Germinal center (tissue), 1 donor: ENCODE measurements at places on chromosomes 6 and 20.
A peak's percentile ranks its signal among the peaks of the same experiment; 100 is the strongest.

- no peak for DNase-seq
Measured at GRCh38 chr6:51166914-51167313, 348.2 kb downstream of the TFAP2B start.

DNA sequence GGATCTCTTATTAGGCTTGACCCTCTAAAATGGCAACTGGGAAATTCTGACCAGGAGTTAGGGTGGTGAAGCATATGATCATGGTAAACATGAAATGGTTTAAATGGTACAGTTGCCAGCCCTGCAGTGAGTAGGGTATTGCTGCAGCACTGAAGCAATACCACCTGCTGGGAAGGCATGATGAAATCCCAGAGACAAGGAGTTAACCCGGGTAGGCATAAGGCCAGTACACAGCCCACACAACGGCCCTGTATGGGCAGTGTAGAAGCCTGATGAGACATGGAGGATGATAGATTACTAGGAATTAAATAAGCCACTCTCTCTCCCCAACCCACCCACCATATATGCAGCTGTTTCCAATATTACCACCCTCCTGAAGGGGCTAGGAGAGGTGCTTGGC lies 197.4 kb upstream of the MOCS1 start:
- DNase-seq = no peak

DNA sequence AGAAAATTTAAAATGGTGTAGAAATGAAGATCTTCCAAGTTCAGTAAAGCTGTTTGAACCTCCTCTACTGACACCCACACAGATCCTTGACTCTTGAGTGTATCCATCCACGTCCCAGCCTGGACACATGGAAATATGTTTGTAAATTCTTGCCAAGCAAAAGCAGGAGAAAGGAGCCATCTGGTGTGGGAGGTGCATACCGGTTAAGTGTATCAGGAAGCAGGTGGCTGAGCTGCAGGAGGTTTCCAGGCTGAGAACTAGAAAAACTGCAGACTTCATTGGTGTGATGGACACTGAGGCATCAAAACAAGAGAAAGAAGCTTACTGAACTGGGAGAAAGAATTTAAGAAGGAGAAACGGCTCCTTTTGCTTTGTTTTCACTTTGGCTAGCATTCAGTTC lies 229.9 kb upstream of the GRIK2 start:
- DNase-seq = no peak

- DNase-seq = no peak
Measured at GRCh38 chr6:109706513-109706912, 15.4 kb downstream of the FIG4 start.

- DNase-seq = no peak
Measured at GRCh38 chr6:152100183-152100618, 292.7 kb downstream of the ESR1 start.

- DNase-seq = no peak
Measured at GRCh38 chr6:36226438-36227047, 30.0 kb downstream of the BRPF3 start.

DNA sequence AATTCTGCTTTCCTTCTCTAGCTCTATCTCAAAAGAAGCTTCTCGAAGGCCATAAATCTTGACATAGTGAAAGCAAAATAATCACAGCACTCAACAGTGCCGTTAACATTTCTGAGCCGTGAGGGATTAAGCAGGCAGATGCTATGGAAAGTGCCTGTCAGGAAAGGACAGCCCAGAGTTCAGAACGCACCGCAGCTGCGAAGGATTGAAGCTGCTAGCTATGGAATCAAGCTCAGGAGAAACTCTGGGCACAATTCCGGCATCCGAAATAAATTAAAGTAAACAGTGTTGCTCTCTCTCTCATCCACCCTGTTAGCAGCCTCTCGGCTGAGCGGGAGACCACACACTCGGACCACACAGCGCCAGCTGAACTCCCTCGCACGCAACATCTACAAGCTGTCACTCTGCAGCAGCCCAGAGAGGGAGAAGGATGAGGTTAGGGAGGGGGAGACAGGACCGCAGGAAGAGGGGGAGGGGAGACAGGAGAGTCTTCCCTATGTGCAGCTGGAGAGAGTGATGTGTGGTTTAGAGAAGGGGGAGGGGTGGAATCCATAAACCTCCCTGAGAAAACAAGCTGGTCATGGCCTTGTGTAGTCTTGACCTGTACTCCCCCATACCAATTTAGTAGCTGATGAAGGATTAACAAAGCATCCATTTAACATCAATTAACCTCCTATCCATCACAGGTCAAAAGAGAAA lies 9.0 kb downstream of the EXOC2 start:
- DNase-seq = no peak

- no peak for DNase-seq
Measured at GRCh38 chr20:19543101-19543500, 215.0 kb upstream of the RIN2 start.

GRCh38 chr20:3896853-3897583 lies 7.8 kb downstream of the PANK2 start:
- no peak for DNase-seq

DNA sequence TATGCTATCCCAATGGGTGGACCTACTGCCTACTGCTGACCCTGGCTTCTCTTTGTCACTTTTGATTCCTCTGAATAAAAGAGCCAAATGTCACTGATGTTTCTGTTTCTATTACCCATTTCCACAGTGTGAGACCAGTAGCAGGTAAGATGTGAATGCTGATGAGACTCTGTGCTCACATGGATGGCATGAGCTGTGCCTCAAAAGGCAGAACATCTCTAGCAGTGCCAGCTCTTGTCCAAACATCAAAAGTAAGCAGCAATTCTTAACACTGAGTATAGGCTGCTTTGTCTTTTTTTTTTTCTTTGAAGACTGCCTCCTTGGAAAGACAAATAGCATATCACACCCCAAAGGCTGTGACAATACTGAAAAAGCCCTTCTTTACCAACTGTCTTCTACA lies 459.2 kb upstream of the RUNX2 start:
- no peak for DNase-seq

DNA sequence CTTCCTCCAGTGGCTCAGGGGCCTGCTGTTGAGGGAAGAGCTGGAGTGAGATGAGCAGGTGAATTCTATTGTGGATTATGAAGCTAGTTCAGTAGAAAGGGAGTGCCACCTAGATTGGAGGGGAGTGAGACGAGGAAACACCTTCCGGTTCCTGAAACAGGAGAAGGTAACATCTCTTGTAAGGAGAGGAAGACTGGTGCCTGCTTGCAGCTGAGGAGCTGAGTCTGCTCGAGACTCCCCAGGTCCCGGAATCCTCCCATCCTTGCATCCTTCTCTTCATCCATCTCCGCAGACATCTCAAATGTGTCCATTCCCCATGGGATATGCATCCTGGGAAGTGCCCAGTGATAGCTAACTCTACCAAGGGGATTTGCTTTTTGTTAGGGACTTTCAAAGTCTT lies 242.9 kb upstream of the ZFP64 start:
- no peak for DNase-seq

DNA sequence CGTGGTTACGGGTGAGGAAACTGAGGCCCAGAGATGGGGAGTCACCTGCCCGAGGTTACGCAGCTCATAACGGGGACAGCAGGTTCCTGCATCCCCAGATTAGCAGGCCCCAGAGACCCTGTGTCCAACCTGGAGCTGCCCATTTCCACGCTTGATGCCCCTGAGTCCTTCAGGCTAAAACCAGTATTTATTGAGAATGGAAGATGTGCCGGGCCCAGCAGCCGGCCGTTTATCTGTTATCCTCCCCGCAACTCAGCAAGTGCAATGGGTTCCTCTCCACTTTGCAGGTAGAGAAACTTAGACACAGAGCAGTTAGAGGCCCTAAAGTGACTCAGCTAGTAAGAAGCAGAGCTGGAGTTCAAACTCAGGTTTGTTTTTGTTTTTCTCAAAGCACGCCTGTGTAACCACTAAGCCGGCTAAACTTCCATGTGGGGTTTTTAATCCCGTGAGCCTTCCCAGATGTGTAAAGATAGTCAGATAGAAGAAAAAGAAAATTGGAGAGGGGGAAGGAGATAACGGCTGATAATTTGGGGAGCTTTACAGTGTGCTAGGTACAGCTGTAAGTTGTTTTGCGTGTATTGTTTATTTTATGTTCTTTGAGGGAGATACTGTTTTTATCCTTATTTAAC lies 775 bp downstream of the PFDN4 start:
- no peak for DNase-seq

DNA sequence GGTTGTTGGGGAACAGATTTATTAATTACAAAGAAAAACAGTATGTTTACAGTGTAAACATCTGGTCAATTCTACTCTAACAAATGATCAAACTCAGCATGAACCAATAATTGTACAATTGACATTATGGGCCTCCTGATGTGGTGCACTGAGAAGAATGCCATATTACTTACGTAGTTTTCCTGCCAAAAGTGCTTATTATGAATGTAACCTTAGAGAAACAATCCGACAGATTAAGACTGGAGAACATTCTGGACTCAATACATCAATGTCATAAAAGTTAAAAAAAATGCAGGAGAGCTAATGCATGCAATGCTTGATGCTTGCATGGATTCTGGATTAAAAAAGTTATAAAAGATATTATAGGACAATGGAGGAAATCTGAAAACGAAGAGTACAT lies 69.0 kb downstream of the LYRM4 start:
- DNase-seq = no peak

GRCh38 chr6:5729080-5729434 lies 277.7 kb downstream of the NRN1 start:
- DNase-seq = no peak

GRCh38 chr6:12012038-12012557 lies at the start of gene HIVEP1:
HIVEP1 (plus strand) TSS chr6:12012312; CDS start chr6:12015629, 3,317 bp downstream.
- no peak for DNase-seq

DNA sequence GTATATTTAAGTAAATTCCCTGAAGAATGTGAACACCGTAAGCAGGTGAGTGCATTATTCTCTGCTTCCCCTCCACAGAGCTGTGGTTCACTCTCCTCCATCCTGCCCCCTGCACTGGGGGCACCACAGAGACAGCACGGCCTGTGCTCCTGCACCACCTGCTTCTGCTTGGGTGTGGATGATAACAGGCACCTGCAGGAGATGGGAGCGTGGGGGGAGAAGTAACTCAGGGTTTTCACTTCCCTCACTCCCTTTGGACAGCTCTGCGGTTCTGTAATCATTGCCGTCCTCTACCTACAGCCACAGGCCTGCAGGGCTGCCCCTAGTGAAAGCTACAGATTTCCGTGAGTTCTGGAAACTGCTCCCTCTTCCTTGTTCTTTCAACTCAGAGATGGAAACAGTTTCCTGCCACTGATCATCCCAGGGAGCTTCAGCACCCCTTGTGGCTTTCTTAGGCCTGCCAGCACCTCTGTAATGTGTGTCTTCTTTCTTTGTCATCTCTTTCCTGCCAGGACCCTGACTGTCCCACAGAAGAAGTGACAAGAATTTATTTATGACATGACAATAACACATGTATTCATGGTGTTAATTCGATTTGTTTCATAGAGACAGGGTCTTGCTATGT lies 21.3 kb upstream of the MICB start:
- no peak for DNase-seq

DNA sequence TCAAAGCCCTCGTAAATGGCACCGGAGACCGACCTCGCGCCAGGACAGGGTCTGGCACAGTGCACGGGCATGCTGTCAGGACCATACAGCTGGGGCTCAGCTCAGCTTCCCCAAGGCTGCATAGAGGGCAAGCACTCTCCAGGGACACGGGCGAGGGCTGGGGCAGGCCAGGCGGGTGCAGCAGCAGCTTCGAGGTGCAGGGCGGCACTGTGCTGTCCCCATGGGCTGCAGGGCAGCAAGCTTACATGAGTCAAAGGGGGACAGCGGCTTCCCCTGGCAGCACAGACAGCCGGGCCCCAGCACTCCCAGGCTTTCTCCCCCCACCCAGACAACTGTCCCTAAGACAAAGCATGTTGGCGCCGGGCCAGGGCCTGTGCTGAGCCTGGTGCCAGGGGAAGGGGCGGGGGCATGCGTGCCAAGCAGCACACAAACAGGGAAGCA lies 25.7 kb downstream of the PSMG4 start:
- DNase-seq = no peak

DNA sequence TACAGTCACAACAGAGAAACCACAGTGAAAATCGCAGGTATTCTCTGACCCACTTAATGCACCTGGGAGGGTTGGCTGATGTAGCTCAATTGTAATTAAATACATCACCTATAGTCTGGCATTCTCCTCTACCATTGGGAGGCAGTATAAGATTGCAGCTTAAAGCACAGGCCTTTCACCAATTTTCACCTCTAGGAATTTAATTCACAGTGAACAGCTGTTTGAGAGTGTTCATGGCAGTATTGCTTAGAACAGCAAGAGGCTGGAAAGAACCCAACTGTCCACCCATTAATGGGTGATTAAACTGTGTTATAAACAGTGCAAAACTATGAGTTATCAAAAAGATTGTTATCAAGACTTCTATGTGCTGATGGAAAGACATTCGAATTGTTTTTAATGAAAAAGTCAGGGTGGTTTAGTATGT lies 2.0 kb downstream of the EDEM2 start:
- peak; percentile 60 for DNase-seq

DNA sequence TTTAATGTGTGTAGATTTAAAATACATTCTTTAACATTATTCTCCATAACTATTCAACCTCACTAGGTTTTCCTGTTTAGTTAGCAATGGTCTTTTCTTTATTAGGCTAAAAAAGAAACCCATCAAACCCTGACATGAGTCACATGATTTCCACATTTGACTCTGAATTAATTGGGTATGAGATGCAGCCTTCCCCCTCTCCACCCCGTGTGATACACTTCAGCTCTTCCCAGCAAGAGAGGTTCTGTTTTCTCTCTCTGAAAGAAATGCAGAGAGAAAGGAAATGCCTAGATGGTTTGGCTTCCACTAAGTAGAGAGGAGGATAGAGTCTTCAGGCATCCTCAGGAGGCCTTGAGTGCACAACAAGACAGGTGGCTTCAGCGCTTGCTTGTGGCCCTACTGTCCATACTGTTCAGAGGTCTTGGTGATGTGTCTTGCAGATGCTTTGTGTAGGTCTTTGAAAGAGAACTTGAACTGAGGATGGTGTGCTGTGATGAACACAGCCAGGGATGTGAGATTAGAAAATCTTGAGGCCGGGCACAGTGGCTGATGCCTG lies 17.3 kb downstream of the FARS2 start:
- DNase-seq = no peak

DNA sequence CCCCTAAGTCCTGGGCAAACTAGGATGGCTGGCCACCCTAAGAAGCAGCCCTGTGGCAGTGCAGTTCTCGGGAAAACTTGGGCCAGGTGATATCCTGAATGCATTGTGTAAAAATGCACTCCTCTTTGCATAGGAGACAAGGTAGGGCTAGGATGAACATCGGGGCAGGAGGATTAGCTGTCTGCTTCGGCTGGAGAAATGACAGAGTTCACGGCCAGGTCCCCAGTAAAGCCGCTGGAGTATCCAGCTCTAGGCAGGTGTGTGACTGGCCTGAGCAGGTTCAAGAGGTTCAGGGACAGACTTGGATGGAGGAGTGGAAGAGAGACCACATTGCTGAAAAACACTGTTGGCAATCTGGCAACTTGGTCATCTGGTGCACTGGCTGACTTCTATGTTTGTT lies 26.4 kb downstream of the DTD1 start:
- no peak for DNase-seq

DNA sequence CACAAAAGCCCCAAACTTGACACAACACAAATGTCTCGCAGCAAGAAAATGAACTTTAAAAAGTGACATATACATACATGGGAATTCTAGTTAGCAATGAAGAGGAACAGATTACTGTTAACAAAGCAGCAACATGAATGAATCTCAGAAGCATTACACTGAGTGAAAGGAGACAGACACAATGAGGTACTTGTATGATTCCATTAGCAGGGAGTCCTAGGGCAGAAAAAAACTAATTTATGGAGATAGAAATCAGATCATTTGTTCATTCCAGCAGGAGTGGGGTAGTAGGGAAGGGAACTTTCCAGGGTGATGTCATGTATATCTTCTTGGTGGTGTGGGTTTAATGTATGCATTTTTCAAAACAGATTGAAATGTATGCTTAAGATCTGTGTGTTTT lies 524.4 kb downstream of the KIF16B start:
- no peak for DNase-seq

- no peak for DNase-seq
Measured at GRCh38 chr6:125802943-125803377, 12.2 kb downstream of the NCOA7 start.
